ENCODE measurements at places on chromosomes 16 and 17.

DNA sequence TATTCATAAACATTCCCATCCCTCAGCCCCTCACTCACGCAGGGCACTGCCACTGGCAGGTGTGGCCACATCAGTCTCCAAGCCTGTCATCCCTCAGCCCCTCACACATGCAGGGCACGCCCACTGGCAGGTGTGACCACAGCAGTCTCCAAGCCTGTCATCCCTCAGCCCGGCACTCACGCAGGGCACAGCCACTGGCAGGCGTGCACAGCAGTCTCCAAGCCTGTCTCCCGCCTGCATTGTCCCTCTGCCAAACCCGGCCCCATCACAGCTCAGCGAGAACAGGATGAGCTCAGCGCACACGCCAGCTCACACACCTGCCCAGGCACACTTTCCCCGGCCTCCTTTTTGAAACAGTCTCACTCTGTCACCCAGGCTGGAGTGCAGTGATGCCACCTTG, 11.4 kb upstream of the KREMEN2 start:
- DNase-seq: no peak

DNA sequence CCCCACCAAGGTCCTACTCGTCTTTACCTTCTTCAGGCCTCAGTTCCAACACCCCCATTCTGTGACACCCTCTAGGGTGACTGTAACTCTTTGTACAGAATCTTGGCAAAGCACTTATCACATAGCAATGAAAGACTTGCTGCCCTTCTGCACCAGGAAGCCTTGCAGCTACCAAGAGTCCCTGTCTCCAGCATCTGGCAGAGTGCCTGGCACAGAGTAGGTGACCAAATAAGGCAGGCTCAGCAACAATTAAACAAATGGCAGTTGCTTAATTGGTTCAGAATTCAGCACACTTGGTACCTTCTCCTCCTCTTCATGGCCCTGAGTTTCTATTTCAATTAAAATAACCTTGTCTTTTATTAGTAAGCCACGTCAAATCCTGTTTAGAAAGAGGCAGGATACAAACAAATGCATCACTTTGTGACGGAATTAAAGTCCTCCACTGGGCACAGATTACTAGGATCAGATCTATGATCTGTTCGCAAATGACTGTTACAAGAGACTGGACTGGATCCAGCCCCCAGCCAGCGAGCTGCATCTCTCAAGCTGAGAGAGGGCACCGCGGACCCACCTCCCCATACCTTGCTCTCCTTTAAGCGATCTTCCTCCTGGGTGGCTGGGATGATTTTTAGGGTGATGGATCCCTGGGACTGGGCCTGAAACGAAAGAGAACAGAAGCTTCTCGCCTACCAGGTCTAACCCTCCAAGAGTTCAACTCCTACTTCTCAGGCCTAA, 9.4 kb downstream of the MPP3 start:
- DNase-seq: no peak

- no peak for DNase-seq
Measured at GRCh38 chr17:19533036-19533717, 477 bp upstream of the SLC47A1 start.

GRCh38 chr16:10312008-10312407, 73.9 kb upstream of the ATF7IP2 start:
- DNase-seq: no peak

GRCh38 chr16:8962393-8963009, 1.2 kb downstream of the USP7 start:
- DNase-seq: no peak

GRCh38 chr16:53757971-53758609, 54.1 kb downstream of the FTO start:
- no peak for DNase-seq

- DNase-seq: no peak
Measured at GRCh38 chr16:85800321-85800669, 800 bp downstream of the COX4I1 start.

DNA sequence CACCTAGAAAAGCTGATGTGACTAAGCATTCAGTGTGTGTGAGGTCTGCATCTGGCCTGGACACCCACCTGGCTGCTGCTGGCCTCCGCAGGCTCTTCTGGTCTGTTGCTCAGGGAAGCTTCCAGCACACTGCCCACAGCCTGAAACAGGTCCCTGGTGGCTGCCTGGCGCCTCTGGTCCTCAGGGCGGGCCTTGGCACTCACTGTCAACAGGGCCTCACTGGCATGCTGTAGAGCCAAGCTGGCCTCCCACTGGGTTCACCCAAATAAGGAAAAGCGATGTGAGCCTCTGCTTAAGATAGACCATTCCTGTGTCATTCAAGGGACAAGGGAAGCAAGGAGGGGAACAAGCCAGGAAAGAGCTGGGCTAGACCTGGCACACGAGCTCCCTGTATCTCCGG, 70.6 kb upstream of the BCO1 start:
- no peak for DNase-seq

GRCh38 chr16:67723151-67723910, 4.2 kb upstream of the GFOD2 start:
- DNase-seq: no peak

GRCh38 chr17:76772842-76773525, 35.1 kb downstream of the MFSD11 start:
- DNase-seq: no peak

- no peak for DNase-seq
Measured at GRCh38 chr16:12801511-12802042, 2.1 kb downstream of the CPPED1 start.

DNA sequence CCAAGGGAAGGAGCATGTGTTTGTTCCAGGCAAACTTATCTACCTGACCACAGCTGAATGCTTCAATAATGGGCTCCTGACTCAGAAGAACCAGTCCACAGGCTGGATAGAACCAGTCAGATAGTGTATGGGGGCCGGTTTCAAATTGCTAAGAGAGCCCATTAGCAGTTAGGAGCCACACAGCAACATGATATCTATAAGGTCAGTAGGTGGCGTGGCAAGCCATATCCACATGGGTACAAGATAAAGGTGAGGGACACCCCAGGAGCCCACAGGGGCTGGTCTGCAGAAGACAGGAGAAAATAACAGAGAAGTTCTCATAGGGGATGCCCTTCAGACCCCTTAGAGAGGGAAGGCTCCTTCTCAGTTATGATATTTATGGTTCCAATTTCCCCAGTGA, 31.6 kb upstream of the CDRT15 start:
- DNase-seq: no peak

GRCh38 chr17:1073241-1073962, 76.5 kb downstream of the TIMM22 start:
- no peak for DNase-seq

DNA sequence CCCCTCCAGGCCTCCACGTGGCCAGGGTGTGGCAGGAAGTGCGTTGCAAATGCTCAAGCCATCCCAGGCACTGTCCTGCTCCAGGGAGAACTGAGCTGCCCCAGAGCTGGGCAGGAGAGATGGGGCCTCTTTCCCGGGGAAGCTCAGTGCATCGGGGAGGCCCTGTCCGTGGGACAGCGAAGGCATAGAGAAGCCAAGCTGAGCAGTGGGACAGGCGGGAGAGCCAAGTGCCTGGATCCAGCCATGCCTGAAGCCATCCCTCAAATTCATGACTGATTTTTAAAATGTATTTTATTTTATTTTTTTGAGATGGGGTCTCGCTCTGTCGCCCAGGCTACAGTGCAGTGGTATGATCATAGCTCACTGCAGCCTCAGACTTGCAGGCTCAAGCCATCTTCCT, 25.4 kb upstream of the SSTR5 start:
- DNase-seq: no peak

DNA sequence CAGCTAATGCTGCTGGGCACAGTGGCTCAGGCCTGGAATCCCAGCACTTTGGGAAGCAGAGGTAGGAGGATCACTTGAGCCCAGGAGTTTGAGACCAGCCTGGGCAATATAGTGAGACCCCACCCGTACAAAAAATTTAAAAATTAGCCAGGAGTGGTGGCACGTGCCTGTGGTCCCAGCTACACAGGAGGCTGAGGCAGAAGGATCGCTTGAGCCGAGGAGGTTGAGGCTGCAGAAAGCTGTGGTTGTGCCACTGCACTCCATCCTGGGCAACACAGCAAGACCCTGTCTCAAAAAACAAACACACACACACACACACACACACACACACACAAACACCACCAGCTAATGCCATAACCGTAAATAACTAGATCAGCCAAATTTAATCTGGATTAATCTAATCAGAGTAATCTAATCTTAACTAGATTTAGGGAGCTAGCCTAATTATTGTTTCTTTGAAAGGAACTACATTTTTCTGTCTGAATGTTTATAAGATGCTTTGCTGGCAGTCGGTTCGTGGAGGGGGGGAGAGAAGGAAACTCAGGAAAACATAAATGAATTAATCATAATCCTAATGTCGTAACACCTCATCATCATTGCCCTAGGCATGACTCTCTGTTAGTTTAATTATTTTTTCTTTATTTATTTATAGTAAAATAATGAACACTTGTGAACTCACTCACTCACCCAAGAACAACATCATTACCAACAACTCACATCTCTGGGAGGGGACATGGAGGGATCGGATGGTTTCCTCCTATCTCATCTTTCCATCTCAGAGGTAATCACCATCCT, 12.5 kb upstream of the RBBP6 start:
- DNase-seq: no peak

DNA sequence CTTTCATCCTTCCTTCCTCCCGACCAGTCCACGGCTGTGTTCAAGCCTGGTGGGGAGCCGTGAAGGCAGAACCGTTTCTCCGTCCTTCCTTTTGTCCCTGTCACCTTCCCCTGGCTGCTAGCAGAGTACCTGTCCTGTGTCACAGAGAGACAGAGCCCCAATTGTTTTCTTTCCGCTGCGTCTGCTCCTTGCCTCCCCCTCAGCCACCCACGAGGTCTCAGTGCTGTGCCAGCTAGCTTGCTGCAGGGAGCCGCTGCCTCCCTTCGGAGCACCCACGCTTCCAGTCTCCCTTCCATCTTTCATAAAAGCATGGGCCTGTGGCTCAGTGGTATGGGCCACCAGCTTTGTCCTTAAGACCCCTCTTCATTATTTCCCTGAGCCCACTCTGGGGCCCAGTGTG, 62.2 kb downstream of the MPRIP start:
- no peak for DNase-seq

GRCh38 chr17:72507370-72507769, 386.6 kb downstream of the SOX9 start:
- DNase-seq: no peak

- DNase-seq: no peak
Measured at GRCh38 chr17:11736613-11737312, 138.5 kb downstream of the DNAH9 start.

DNA sequence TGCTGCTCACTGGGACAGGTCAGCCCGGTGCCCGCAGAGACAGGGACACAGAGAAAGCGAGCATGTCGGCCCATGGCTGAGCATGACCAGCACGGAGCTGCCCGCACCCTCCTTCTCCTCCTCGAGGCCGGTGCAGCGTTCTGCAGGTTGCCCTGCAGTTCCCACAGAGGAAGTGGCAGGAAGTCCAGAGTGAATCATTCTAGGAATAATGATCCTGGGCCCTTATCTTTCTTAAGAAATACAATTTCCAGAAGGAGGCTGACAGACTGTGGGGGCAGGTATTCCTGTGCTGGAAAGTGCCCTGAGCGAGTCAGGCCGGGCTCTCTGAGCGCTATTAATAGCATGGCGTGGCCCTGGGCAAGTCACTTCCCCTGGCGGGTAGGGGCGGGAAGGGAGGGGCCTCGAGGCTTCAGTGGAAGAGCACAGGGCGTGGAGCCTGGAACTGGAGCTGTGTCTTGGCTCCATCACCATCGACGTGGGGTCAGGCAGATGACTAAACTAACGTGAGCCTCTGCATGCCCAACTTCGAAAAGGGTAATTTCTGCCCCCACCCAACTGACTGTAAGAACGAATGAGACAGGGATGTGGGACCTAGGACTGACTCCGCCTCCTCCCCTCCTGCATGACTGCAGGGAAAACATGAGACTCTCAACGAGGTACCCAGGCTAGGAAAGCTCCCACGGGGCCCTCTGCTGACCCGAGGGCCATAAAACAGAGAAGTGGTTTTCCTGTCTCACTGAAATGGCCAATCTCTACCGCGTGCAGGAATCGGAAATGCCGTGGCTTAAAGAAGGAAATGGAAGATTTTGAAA, 9.8 kb downstream of the TMEM204 start:
- no peak for DNase-seq

- no peak for DNase-seq
Measured at GRCh38 chr16:1208239-1208830, 16.7 kb downstream of the TPSG1 start.

DNA sequence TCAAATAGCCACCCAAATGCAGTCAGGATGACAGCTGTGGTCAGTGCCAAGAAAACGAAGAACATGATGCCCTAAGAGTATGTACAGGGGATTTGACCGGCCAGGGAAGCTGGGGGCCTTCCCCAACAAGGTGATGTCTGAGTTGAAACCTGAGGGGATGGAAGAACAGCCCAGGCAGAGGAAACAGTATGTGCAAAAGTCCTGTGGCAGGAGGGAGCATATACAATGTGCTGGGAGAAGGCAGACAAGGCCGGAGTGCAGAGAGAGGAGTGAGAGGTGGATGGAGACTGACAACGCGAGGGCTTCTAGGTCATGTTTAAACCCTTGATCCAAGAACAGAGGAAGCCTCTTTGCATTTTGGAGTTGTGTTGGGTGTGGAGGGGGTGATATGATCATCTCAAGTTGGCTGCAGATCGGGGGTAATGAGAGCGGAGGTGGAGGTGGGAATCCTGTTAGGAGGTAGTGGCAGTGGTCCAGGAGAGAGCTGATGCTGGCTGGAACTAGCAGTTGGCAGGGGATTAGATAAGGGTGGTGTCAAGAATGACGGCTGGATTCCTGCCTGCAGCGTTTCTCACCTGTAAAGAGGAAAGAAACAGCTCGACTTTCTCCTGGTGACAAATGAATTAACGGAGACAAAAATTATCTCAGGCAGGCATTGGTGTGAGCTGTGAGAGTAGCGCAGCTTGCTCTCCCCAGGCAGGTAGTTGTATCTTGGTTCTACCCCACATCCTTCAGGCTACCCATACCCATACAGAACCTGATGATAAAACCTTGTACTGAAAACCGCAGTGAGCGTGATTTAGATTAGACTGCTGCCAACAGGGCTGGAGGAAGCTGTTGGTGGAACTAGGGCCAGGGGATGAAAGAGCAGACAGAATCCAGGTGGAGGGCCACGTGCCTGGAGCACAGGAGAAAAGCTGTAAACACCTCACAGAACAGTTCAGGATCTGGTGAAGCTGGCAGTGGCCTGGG, 37.2 kb upstream of the NGFR start:
- DNase-seq: no peak

GRCh38 chr17:7133424-7133823, 18.8 kb upstream of the ASGR2 start:
- no peak for DNase-seq

DNA sequence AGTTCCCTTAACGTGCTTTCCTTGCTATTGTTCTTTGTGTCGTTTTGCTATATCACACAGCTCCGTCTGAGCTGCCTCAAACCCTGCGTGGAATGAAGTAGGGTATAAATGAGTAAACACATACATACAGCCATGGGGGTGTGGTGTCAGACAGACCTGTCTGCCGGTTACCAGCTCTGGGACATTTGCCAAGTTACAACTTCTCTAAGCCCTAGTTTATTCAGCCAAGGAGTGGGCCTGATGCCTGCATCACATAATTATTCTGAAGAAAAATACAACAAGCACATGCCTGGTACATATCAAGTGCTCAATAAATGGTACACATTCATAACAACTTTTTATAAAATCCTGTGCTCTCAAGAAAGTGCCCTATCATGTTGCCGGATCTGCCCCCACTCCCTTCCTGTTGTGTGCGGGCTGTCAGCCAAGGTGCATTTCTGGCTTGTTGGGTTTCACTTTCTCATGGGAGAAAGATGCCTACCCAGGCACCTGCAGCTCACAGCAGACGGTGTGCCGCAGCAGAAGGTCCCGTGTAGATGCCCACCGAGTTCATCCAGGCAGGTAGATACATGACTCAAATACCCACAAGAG, 30.5 kb downstream of the SMPD3 start:
- peak; percentile 52 for DNase-seq

GRCh38 chr16:84952335-84953189, 58.8 kb downstream of the ZDHHC7 start:
- DNase-seq: peak; percentile 46

- no peak for DNase-seq
Measured at GRCh38 chr16:88329726-88330700, 52.7 kb upstream of the ZNF469 start.

All from NCI-H510A (cell line).